ENCODE measurements at places on chromosomes 5 and 9.
A peak's percentile ranks its signal among the peaks of the same experiment; 100 is the strongest.

DNA sequence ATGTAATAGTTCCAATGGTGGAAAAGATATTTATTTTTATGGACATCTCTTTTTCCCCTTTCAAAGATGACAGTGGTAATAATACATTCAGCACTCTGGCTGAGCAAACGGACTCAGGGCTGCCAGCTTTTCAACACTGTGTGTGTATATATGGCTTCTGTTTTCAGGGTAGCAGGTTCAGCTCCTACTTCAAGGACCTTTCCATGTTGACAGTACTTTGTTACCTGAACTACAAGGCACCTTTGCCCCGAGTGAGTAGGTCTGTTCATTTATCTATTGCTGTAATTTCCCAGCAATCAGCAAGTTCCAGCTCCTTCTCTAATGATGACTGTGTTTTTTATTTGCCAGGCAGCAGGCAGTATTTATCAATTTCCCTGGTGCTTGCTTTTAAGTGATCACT lies 387.4 kb upstream of the KIF2A start:
- no peak for DNase-seq

GRCh38 chr9:106468431-106468830 lies 394.5 kb upstream of the ZNF462 start:
- DNase-seq = no peak

DNA sequence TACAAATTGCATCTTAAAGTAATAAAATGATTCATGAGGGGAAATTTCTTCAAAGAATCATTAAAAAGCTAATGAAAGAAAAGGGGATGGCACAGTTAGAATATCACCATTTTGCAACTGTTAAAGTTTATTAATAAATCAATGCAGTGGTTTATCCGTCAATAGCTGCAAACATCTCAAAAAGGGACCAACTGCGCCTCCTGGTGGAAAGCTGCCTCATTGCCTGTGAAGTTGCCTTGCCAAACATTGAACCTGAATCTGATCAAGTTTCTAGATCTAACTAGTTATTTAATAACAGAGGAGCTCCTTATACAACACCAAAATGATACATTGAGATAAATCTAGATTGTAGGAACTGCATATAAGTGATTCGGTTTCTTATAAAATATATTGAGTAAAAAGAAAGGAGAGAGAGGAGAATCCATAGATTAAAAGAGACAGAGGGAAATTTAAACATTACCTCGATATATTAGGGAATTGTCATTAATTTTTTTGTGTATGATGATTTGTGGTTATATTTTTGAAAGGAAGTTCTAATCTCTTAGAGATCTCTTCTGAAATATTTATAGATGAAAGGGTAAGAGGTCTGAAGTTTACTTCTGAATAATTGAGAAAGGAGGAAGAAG lies 6.9 kb upstream of the NDUFB6 start:
- DNase-seq = no peak

GRCh38 chr9:17075758-17076485 lies 58.9 kb upstream of the CNTLN start:
- no peak for DNase-seq

- DNase-seq = no peak
These were observed 38.9 kb downstream of the WNK2 start for GRCh38 chr9:93222890-93223259.

- DNase-seq = no peak
These were observed 350.4 kb upstream of the CDH9 start for GRCh38 chr5:27388755-27389154.

GRCh38 chr5:143404416-143405062 lies 1.1 kb upstream of the NR3C1 start:
- peak; percentile 73 for DNase-seq

Data from NCI-H2171 (cell line).